ENCODE measurements at places on chromosomes 3 and 15.

GRCh38 chr3:108180194-108180593 lies 42.0 kb downstream of the IFT57 start:
- DNase-seq: no peak

GRCh38 chr3:134651347-134652041 lies 672 bp upstream of the KY start:
- no peak for DNase-seq

DNA sequence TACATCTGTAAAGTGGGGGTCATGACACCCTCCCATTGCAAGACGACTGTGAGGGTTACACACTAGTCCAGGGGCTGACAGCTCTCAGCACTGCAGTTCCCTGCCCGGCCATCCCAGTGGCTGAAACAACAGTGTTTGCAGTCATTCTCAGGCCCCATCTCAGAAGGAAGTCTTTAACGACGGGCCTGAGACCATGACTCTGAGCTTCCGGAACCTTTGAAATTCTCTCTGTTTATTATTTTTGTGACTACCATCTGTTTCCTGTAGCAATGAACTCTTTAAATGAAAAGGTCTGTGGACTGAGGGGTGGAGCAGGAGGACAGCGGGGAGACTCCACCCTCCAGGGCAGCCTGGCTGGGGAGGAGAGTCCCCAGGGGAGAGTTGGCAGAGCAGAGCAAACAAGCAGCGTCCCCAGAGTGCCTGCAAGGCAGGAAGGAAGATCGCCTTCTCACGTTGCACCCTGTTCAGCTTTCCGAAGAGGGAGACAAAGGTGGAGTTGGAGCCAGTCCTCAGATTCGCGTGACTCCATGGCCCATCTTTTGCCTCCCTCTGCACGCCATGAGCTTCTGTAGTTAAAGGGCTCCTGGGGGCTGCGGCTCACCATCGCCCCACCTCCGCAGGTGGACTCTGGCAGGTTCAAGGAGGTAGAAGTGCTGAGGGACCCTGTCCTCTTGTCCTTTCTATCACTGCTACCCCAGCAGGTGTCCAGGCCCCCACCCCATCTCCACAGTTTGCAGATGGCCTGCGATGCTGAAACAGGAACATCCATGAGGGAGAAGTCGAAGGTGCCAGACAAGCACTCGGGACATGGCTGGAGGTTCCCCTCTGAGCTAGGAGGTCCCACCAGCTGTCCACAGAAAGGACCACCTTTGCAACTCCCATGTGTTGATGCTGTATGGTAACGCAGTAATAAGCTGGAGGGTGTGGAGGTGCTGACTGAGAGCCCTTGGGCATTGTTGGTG lies 525.8 kb upstream of the PROK2 start:
- no peak for DNase-seq

GRCh38 chr3:172352786-172353185 lies 95.5 kb downstream of the GHSR start:
- DNase-seq: no peak

DNA sequence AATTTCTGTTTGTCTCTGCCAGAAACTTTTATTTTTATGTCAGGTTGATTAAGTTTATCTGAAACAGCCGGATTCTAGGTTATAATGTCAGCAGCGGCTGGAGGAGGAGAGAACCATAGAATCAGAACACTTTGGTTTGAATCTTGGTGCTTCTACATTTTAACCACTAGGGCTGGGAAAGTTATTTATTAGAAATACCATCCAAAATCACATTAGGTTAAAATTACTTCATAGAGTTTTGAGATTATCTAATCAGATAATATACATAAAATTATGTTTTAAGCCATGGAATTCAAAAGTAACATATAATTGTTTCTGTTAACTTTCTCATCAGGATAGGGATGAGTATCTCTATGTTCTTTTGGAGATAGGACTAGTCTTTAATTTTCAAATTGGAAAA lies 502.9 kb downstream of the ROBO1 start:
- no peak for DNase-seq

- no peak for DNase-seq
Measured at GRCh38 chr3:128854475-128854874, 24.9 kb upstream of the ACAD9 start.

DNA sequence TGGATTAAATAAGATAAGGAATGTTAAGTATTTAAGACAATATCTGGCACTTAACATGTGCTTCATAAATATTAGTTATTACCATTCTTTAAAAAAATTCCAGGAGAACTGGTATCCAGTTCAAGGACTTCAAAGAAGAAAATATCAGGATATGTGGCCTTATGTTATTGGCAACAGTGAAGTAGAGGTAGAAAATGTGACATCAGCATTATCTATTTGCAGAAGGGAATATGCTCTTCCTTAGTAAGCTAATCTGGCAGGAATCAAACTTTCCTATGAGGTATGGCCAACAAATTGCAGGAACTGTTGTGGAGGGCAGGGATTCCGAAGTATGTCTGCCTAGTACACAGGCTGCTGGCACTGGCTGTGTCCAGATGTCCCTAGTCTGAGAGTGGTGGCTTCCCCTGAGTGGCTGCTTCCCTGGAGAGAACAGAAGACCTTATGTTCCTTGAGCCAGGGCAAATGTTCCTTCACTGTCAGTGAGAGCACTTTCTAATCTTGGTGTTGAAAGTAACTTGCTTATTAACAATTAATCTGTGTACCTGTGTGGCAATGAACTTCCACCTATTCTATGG lies 351.7 kb upstream of the THRB start:
- no peak for DNase-seq
